ACHN (cell line): ENCODE measurements at places on chromosomes 4 and X.

DNA sequence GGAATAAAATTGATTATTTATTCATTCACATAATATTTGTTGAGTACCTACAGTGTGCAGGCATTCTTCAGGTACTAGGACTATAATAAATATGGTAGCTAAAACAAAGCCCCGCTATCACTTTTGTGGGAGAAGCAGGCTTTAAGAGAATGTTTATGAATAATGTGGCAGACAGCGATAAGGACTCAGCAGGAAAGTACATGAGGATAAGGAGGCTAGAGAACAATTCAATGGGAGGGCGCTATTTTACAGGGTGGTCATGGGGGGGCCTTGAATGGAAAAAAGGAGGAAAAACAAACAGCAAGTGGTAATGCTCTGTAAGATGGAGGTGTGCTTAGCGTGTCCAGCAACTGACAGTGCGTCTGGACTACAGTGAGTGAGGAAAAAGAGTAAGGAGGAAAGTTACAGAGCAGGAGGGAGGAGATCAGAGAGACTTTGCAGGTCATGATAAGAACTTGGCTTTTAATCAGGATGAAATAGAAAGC is 264.2 kb upstream of the ETNPPL start:
- DNase-seq, result no peak

DNA sequence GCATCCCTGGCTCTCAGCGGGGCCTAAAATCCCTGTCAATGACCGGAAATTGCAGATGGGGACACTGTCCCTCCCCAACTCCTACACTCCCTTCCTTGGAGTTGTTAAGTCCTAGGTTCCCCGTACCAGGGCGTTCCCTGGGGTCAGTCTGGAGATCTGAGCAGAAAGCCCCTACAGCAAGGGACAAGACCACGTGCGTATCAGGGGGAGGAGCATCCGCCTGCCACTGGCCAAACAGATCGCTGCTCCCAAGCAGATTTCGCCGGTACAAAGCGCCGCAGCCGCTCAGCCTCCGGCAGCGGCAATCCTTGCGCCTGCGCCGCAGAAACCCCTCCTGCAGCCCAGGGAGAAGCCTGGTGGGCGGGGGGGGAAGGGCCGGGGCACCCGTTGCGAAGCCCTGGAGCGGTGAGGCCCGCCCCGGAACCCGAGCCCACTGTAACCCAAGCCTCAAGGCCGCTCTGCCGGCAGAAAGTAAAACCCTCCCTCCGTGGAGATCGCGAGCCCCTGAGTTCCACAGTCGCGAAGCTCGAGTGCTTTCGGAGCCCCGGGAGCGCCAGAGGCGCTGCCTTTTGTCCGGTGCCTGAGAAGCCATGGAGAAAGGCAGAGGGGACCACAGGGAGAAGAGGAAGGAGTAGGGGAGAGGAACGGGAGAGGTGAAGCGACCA is 2.7 kb downstream of the CRMP1 start:
- no peak for DNase-seq

DNA sequence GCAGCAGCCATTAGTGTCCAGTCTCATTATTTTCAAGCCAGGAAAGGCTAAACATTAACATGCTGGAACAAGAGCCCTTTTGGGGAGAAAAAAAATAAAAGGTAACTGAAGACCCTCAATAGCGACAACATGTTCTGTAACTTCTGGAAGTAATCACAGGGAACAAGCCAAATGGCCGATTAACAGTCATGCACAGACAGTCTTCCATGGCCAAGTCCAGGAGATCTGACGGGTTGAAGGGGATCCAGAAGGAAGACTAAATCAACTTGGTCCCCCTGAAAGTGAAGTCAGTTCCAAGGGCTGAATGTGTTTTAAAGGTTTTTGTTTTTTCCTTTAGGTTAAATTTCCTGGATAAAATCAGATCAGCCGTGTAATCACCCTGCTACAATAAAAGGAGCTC is 52.5 kb downstream of the LNX1 start:
- no peak for DNase-seq

DNA sequence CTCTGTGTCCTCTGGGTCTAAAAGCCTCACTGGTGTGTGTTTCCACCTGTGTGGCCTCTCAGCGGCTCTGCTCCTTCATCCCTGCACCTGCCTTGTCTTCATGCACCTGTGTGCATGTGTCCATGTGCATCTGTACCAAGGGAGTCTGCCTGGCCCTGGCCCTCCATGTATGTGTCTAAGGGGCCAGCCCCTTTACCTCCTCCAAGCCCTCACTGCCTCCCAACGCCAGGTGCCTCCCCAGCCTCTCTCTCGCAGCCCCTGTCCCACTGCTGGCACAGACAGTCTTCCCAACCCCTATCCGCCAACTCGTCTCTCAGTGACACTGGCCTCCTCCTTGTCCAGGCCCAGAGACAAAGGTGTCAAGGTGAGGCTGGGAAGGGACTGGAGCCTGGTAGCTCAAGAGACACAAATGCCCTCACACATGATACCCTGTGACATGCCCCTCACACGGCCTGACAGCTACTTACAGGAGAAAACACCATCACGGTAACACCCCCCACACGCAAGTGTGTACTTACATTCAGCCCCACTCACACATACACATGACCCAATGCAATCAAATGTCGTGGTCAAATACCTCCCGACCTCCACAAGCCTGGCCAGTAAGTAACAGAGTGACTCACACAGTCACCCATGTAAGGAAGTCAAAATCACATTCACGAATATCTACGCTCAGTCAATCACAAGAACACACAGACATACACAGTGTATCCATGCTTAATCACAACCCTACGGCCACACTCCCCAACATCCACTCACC is 11.4 kb downstream of the L1CAM start:
- DNase-seq, result no peak

DNA sequence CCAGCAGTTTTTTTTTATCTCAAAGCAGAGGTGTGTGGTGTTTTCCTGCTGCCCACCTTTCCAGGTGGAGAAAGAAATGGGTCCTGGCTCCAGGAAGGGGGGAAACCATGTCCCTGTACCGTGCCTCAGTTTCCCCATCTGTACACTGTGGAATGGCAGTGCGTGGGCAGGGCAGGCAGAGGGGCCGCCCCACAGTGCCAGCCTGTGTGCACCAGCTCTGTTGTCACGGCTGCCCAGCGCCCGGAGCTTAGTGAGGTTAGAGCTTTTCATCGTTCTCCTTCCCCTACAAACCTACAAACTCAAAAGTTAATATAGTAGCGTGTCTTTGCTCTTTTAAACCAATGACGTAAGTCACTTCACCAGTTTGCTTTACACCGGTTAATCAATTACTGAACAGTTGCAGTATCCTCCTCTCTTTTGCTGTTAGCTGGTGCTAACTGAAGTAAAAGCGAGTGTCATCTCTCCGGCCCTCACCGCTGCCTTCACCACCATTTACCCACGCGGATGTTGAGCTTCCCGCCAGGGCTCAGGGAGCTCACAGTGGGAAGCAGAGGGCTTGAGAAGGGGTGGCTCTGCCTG is 114.8 kb upstream of the ADRA2C start:
- peak; percentile 57 for DNase-seq

GRCh38 chr4:77465271-77465670 is 140.3 kb upstream of the CXCL13 start:
- DNase-seq, result peak; percentile 37

- DNase-seq, result peak; percentile 27
Measured at GRCh38 chr4:145528601-145529000, 46.9 kb downstream of the SMAD1 start.

DNA sequence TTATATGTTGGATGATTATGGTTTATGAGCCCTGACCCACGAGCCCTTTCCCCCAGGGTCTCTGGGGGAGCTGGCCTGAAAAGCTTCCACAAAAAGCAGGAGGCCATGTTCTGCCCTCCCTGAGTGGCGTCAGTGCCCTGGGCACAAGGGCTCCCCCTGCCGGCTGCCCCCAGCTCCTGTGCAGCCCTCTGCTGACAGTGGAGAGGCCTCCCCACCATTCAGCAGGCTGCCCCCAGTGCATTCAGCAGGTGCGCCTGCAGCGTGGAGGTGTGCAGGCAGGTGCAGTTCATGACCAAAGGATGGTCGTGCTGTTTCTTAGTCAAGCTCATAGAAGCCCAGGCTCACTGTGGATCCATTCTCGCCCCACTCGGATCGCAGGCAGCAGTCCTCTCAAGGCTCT is 12.5 kb upstream of the S100P start:
- no peak for DNase-seq

GRCh38 chr4:187444061-187444460 is 551.5 kb upstream of the ZFP42 start:
- no peak for DNase-seq

DNA sequence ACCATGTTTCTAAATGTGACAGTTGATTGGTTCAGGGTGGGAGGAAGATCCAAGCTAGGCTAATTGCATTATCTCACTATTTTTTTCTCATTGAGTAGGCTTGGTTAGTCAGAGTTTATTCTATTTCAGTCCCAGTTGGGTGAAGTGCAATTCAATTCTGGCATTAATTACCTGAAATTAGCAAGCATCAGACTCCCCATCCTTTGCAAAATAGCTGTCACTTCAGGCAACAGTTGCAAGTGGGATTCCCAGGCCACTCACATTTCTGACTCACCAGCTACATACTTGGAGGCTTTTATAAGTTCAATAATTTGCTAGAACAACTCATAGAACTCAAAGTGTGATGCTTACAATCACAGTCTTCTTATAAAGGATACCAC is 155.8 kb upstream of the HAND2 start:
- DNase-seq, result no peak
